ENCODE measurements at places on chromosomes 16 and 17.

DNA sequence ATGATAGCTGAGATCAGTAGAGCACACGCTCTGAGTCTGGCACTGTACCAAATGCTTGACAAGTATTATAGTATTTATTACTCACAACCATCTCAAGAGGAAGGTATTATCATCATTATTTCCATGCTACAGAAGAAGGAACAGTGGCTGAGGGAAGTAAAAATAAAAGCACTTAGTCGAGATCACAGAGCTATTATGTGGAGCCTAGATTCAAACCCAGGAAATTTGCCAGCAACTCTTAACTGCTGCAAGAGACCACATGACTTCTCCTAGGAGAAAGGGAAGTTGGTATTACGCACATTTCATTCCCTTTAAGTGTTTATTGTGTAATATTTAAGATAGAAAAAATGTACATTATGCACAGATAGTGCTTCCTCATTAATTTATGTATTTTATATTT is 1.0 kb upstream of the RHOT1 start:
- DNase-seq = no peak

GRCh38 chr17:72838068-72838467 is 254.4 kb downstream of the SLC39A11 start:
- no peak for DNase-seq

DNA sequence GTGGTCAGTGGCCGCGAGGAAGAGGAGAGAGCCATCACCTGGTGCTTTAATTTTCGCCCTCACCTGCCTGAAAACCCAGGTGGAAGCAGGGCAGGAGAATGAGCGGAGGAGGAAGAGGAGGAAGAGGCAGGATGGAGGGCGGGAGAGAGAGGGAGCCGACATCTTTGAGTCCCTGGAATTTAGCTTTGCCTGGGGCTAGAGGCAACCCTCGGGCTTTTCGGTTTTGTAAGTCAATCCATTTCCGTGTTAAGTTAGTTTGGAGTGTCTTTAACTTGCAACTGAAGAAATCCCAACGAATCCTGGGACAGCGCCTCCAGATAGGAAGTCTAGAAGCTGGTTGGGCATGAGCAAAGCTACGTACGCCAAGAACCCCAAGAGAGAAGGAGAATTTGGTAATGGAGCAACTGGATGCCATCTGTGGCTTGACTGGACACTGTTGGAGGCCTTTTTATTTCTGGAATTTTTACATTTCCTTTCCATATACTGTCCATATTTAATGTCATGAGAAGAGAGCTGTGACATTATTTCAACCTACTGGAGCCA is 36.9 kb upstream of the ATP2A3 start:
- no peak for DNase-seq

- DNase-seq = no peak
These were observed 237.7 kb downstream of the CDH13 start for GRCh38 chr16:82864332-82865040.

DNA sequence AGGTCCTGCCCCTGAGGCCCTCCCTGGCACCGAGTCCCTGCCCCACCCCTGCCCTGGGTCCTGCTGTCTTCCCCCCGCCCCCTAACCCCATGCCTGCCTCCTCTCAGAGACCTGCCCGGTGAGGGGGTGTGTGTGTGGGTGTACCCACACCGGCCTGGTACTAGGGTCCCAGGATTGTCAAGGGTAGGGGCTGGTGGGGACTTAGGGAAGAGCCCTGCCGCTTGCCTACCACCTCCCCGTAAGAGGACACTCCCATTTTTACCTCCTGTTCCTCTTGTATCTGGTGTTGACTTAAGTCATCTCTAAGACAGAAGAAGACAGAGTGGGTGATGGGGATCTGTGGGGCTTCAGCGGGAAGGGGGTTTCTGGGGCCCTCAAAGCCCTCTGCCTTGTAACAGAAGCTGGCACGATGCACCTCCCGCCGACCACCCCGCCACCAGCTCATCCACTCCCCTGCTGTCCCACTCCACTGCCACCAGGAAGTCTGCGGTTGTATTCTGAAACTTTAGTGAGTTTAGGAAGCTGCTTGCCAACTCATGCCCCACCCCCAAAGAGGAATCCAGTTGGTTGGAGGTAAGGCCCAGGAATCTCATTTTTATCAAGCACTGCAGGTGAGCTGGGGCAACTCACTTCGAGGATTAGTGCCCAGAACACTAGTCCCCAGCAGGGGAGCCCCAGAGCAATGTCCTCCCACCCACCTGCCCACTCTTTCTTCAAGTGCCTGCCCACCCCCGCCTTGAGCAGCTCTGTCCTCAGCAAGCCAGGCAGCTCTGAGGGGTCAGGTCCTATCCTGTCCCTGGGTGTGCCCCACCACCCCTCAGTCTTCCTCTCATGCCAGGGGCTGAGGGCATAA is 5.6 kb downstream of the SPATA32 start:
- DNase-seq = no peak

- DNase-seq = no peak
These were observed 5.1 kb upstream of the HLF start for GRCh38 chr17:55259684-55260111.

DNA sequence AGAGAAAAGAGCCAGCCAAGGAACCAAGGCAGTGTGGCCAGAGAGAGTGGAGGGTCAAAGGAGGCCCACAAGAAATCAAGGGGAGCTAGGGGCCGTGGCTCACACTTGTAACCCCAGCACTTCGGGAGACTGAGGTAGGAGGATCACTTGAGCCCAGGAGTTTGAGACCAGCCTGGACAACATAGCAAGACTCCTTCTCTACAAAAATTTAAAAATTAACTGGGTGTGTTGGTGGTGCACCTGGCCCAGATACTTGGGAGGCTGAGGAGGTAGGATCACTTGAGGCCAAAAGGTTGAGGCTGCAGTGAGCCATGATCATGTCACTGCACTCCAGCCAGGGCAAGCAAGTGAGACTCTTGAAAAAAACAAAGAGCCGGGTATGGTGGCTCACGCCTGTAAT is 18.9 kb upstream of the TFAP4 start:
- no peak for DNase-seq

- DNase-seq = no peak
These were observed 8.7 kb upstream of the PRPF8 start for GRCh38 chr17:1693339-1693738.

DNA sequence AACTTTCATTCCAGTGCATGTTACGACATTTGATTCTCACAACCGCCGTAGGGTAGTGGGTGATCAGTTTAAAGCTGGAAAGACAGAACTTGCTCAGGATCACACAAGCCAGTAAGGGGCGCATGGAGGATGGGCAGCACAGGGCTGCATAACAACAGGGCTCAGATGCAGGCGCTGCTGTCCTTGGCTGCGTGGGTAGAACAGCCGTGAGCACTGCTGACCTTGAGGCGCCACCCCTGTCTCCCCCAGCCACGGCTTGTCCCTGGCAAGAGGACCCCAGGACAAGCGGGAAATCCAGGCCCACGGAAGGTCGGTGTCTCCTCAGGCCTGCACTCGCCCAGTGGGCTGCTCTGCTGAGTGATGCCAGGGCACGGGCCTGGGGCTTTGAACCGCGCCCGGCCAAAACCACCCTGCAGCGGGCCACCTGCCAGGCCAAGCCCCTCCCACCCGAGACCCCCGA is 84.7 kb downstream of the LMF1 start:
- DNase-seq = no peak

- DNase-seq = no peak
These were observed 730.7 kb downstream of the CDH11 start for GRCh38 chr16:64391063-64391600.

- DNase-seq = no peak
These were observed 22.5 kb upstream of the LYRM9 start for GRCh38 chr17:27915709-27916108.

- DNase-seq = no peak
These were observed 525 bp downstream of the JPT1 start for GRCh38 chr17:75153780-75154194.

DNA sequence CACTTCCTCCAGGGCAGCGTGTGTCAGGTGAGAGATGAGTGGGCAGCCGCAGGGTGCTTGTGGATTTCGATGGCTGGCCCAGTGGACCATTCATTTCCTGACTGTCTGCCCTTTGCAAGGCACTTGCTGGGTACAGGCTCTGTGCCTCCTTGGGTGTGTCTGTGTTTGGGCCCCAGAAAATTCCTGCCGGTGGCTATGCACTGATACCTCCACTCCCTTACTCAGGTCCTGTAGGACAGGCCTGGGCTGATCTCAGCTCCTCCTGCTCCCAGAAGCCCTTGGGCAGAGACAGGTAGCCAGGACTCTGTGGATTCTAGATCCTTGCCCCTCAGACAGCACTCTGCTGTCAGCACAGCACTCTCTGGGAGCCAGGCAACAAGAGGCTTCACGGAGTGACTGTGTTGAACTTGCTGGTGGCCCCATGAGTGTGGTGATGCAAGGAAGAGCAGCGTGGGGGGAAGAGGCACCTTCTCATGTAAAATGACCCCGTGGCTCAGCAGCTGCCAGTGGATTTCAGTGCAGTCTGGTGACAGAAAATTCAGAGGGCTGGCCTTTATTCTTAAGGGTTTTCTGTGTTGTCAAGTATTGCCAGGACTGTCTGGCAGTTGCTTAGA is 29.0 kb downstream of the PGS1 start:
- DNase-seq = no peak

DNA sequence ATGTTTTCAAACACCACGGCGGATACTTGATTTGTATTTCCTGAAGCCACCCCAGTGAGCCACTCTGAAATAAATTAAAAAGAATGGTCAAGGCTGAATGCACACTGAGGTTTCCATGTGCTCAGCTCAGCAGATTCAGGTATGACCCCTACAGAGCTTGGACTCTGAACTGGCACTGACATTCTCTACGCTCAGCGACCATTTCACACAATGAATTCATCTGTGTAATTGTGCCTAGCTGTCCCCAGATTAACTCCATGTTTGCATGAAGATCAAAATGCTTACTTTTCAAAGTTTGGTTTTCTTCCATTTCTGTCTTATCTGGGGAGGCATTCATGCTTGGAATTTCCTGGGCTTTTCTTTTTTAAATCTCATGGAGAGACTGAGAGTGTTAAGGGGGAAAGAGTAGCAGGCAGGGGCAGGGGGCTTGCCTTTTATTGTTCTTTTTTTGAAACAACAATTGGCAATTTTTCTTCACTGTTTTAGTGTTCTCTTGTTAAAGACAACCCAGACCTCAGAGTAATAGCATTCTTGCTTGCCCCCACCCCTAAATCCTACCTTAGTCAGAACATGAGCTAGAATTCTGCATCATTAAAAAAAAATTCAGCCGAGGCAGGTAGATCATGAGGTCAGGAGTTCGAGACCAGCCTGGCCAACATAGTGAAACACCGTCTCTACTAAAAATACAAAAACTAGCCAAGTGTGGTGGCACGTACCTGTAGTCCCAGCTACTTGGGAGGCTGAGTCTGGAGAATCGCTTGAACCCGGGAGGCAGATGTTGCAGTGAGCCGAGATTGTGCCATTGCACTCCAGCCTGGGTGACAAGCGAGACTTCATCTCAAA is 85.5 kb upstream of the HNF1B start:
- DNase-seq = no peak

- no peak for DNase-seq
These were observed 11.3 kb downstream of the ERAL1 start for GRCh38 chr17:28865946-28866752.

DNA sequence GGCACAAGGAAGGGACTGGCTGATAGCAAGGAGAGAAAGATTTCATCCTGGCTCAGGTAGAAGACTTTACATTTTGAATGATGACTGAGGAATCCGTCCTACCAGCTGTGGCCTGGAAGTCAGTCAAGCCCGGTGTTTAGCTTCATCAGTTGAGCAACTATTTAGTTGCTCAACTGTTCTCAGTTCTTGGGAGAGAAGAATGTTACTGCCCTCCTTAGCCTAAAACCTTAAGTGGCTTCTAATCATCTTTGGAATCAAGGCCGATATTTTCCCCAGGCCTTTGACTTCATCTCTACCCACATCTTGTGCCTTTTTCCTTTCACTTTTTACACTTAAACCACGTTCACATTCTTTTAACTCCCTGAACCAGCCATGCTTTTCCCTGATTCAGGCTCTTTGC is 17.3 kb upstream of the RBL2 start:
- no peak for DNase-seq

GRCh38 chr16:58177353-58177710 is 20.6 kb downstream of the CSNK2A2 start:
- DNase-seq = no peak

DNA sequence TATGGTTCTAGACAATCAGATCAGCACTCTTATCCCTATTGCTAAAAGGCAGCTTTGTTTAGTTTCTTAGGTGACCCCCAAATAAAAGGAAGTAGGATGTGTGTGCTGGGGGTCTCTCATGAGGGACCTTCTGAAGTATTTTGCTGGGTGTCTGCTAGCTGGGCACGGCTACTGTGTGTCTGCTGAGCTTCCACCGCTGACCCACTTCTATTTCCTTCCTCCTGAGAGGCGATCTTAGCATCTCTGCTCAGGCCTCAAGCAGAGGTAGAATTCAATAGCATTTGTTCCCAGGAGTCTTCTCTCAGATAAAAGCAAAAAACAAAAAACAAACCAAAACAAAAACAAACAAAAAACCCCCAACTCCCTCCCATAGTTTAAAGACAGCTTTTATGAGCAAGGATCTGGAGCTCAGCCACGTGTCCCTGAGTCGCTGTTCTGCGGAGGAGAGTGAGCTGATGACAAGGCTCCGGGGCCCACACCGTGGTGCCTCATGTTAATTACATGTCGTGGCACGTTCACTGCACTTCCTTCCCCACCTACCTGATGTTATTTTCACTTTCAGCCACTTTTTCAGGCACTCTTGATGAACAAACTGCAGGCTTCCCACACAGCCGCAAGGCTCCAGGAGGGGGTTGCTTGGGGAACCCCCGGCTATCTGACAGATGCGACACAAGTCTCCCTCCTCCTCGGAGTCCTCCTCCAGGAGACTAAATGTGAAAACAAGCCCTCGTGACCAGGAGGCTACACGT is 83.5 kb downstream of the MARCHF10 start:
- peak; percentile 25 for DNase-seq

GRCh38 chr16:66359012-66359411 is 7.5 kb upstream of the CDH5 start:
- DNase-seq = no peak

DNA sequence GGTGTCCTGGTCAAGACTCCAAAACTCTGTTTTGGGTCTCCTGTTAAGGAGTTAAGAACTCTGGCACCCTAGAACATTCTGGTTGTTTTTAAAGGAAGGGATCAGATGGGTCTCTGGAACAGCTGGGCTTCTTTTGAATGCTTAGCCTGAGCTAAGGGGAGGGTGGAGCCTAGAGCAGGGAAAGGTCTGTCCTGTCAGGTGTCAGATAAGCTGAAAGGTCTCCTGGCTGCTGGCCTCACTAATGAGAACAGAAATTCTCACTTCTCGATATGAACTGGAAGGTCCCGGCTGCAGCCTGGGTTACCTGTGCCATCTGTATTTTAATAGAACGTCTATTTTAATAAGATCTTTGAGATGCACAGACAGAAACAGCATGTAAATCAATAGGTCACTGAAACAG is 69.0 kb downstream of the RAP1GAP2 start:
- DNase-seq = no peak

DNA sequence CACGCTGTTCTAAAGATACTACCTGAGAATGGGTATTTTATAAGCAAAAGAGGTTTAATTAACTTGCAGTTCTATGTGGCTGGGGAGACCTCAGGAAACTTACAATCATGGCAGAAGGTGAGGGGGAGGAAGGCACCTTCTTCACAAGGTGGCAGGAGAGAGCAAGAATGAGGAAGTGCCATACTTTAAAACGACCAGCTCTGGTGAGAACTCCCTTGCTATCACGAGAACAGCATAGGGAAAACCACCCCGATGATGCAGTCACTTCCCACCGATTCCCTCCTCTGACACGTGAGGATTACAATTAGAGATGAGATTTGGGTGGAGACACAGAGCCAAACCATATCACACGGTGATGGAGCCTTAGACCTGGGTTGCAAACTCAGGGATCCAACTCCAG is 317.5 kb upstream of the EEF2KMT start:
- no peak for DNase-seq
